ENCODE measurements at places on chromosomes 5 and 9.
A peak's percentile ranks its signal among the peaks of the same experiment; 100 is the strongest.

- DNase-seq: no peak
These were observed 33.5 kb downstream of the TMEM245 start for GRCh38 chr9:109086221-109086620.

DNA sequence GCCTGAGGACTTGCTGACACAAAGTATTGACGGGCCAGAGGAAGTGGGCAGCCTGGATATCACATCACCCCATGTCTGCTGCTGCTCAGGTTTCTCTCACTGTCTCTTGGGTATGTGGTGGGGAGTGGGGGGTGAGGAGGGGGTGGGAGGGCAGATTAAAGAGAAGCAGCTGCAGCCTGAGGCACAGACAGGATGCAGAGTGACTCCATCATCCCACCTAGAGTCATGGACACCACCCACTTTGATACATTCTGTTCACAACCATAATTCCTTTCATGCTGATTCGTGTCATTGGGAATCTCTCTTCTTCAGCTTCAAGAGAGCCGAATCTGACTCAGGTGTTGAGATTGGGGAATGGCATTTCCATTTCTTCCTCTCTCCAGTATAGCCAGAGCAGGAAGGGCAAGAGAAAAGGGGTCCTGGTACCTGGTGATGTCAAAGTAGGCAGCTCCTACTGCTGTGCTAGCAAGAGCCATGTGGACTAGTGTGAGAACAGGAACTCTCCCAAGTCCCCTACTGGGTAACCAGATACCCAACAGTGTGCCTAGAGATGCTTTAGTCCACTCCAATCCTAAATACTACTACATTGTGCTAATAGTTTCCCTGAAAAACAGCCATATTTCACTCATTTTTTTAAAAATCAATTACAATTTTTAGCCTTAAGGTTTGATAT lies 22.4 kb downstream of the GRAMD2B start:
- DNase-seq: no peak

DNA sequence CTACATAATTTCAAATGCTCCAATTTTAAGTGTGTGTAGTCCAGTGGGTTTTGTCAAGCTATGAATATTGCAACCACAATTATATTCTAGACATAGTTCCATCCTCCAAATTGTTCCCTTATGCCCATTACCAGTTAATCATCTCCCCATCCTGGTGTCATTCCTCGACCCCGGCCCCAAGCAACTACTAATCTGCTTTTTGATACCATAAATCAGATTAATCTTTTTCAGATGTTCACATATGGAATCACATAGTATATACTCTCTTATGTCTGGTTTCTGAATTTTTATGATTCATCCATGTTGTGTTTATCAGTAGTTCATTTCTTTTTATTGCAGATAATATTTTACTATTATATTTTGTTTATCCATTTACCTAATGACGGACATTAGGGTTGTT lies 148.4 kb upstream of the RORB start:
- no peak for DNase-seq

- no peak for DNase-seq
These were observed 340.9 kb downstream of the EFNA5 start for GRCh38 chr5:107329850-107330249.

DNA sequence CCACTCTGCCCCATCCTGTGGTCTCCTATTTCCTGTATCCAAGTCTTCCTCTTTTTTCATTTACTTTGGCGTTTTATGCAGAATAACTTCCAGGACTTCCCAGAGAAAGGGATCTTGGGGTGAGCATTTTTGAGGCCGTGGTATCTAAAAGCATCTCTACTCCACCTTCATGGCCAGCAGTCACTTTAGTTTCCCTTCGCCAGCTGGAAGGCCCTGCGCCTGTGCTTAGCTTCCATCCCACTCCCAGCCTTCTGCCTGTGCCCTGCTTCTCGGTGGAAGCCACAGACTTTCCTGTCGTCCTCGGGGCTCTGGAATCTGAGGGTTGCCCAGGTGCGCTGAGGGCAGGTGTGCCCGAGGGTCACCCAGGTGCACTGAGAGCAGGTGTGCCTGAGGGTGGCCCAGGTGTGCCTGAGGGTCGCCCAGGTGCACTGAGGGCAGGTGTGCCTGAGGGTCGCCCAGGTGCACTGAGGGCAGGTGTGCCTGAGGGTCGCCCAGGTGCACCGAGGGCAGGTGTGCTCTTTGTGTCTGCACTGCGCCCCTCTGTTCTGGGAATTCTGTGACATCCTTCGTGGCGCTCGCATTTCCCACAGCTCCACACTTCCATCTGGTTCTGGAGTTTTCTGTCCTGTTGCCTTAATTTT lies 32.4 kb upstream of the LRRC14B start:
- DNase-seq: no peak

- DNase-seq: no peak
These were observed 80.1 kb downstream of the TRPC7 start for GRCh38 chr5:136285096-136285855.

- no peak for DNase-seq
These were observed 17.5 kb downstream of the ATOX1 start for GRCh38 chr5:151740958-151741373.

DNA sequence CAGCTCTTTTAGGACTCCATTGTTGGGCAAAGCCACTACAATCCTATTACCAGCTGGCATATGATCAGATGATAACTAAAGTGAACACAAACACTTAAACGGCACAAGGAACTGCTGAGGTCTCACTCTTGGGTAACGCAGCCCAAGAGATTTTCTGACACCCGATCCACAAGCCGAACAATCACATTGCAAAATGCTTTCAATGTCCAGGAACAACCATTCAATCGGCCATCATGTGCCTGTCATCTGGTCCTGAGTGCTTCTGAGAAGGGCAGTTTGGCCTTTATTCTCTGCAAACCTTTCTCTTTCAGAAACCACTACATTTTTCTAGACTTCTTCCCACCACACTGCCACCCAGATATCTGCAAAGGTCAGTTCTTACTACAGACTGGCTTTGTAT lies 283.1 kb downstream of the GLIS3 start:
- DNase-seq: no peak

DNA sequence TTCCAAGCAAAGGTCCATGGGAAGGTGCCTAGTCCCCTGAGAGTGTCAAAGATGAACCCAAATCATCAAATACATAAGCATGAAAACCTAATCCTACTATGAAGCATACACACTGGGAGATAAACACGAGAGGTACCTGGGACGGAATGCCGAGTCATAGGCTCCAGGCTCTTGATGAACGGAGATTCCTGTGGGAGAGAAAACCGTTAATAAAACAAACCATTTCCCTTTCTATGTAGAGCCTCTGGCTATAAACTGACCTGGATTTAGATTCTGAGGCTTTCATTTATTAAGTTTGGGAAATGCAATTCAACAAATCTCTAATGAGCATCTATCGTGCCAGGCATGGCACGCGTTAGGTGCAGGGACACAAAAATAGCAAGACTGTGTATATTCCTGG lies 206.4 kb upstream of the IL12B start:
- DNase-seq: no peak

DNA sequence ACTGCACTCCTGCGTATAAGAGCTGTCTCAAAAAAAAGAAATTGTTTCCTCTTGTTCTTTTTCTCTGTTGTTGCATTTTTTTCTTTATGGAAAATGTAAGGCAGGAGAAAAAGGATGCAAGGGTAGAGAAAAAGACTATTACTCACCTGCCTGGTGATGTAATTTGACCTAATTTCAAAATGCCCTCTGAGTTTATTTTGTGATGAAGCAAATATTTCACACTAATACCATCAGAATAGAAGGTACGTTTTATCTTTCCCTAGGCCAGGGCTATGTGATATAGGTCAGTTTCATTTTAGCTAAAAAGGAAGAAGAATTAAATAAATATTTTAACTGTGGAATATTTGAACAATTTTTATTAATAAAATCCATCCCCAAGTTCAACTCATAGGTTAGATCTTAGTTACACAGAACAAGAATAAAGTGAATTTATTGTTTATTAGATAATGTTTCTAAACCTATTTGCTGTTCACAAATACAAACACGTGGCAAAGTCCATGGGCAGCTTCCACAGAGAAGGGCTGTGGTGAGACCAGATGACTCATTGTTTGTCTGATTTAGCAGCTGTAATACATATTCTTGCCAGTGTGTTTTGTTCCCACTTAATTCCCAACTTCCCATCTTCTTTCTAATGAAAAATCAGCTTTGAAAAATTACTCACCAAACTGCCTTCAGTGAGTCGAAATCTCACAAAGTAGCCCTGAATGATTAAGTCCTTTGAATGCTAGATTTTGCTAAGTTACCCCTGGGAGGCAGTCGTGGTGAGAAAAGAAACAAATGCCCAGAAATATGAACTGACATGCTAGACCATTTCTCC lies 52.8 kb upstream of the CCDC112 start:
- DNase-seq: no peak

DNA sequence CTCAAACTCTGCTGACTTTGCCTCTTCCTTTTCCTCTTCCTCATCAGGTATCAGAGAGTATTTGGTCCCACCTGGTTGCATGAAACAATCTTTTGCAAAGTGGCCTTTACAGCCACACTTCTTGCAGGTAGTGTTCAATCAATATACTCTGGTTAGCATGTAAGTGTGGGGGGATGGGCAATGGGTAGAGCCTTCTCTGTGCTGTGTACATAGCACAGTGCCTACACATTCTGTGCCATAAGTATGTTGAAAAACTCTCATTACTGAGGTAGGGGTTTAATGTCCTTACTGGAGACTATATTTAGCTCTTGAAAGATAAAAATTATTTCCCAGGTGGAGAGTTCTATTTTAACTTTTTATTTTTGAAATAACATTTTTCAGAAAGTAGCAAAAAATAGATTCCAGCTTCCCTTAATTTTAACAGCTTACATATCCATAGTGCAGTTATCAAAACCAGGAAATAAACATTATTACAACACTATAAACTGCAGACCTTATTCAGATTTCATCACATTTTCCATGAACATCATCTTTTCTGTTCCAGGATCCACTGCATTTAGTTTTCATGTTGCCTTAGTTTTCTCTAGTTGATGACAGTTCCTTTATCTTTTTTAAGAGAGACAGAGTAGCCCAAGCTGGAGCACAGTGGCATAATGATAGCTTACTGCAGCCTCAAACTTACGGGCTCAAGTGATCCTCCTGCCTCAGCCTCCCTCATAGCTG lies 15.1 kb downstream of the TTC1 start:
- no peak for DNase-seq

DNA sequence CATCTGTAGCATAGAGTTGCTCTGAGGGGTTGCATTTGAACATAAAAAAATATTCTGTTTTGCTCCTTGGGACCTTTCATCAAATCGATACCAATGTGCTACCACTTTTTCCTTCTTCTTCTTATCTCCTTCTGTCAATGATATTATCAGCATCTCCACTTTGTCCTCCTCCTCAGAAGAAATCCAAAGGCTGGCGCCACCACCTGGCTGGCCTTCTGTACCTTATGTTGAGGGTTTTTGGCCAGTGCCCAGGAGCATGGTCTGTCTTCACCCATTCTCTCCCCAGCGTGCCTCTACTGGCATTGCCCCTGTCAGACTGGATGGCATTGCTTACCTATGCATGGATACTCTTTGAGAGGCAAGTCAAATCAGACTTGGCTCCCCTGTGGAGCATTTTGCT lies 167.2 kb downstream of the CFAP90 start:
- no peak for DNase-seq

- DNase-seq: no peak
These were observed 63.8 kb upstream of the SLC25A51 start for GRCh38 chr9:37967761-37968080.

DNA sequence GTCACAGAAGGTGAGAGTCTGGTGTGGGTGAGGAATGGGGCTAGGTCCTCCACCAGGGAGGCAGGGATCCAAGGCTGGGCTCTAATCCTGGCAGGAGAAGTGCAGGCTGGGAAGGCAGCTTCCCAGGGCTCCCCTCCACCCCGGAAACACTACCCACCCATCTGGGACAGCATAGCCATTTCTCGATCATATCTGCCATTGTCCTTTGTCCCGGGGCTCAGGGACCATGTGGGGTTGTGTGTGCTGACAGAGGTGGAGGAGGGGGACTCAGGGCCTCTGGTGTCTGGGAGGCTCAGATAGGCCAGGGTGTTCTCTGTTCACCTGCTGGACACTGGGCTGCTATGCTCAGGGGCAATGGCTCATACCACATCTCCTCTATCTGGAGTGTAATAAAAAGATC lies 32.2 kb upstream of the STRBP start:
- DNase-seq: no peak

DNA sequence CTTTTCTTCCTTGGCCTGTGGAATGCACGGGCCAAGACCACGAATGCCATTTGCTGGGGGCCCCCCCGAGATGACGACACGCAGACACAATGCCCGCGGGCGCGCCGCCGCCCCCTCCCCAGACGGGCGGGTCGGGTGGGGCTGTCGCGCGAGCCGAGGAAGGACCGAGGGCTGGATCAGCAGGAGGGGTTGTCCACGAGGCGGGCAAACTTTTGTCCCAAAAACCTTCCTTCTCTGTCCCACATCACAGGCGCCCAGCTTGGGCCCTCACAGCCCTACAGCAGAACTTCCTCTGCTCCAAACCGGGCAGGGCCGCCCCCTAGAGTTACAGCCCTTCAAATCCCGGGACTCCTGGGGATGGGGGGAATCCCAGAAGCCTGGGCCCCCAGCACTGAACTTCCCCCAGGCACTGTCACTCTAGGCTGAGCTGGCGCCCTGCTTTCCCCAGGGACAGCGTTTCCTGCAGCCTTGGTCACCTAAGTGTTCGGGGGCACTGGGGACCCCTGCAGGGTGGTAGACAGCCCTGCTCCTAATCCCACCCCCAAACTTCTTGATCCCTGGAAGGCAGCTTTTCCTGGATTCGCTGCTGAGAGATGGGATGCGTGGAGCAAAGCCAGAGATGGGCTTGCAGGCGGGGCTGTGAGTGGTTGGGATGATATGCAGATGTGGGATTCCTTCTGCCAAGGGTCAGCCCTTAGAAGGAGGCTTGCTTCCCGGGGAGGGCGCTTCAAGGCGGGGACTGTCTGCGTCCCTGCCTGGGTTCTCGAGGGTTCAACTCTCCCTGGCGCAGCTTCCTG lies 980 bp downstream of the COL5A1 start:
- DNase-seq: peak; percentile 41

- DNase-seq: no peak
These were observed 59.2 kb upstream of the ADAMTS2 start for GRCh38 chr5:179404321-179405053.

DNA sequence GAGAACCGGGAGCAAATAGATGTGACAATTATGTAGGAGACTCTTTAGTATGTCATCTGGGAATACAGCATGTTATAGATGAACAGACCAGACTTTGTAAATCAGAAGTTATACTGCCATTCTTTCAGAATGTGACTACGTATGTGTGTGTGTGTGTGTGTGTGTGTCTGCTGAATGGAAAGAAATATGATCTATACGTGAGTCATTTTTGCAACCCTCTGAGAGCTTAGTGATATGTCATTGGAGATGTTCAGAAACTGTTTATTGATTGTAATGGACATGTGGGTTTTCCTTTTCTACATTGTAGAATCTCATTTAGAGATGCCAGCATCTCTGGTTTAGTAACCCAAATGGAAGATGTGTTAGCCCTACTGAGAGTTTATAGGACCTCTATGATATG lies 731.5 kb downstream of the TLE1 start:
- no peak for DNase-seq

DNA sequence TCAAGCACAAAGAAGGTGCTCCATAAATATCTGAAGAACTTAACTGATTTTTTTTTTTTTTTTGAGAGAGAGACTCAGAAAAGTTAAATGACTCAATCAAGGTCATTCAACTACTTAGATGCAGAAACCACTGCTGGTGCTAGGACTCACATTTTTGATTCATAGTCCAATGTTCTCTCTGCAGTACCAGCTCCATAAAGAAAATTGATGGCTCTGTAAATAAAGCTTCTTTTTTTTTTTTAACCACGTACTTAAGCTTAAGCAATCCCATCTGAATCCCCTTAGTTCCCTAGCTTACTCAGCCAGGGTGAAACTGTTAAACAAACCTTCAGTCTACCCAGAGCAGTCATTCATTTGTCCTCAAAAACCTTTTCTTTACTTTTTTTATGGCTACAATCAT lies 657.0 kb upstream of the WWC1 start:
- no peak for DNase-seq

All from mucosa of descending colon (tissue), 3 donors.